Caco-2 (cell line): ENCODE measurements at places on chromosomes 7 and 10. TPM values are rescaled to one million over a fixed set of nuclear protein-coding genes. Genes with fewer than 3 reads are reported as not detected.
A peak's percentile ranks its signal among the peaks of the same experiment; 100 is the strongest.

DNA sequence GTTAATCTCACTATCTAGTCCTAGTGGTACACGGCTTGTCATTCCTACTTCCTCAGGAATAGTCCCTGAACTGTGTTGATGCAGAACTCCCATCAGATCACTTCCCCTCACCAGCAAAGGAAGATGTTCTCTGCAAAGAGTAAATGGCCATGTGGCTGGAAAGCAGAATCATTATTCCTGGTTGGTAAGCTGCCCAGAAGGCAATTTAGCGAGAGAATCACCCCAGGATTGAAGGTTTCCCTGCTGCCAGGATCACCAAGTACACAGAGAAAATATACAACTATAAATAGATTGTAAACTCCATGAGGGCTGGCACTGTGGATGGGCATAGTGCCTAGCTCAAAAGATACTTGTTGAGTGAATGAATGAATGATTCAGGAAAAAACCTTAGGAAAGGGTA, 115.0 kb downstream of the GFRA1 start:
- DNase-seq: no peak

DNA sequence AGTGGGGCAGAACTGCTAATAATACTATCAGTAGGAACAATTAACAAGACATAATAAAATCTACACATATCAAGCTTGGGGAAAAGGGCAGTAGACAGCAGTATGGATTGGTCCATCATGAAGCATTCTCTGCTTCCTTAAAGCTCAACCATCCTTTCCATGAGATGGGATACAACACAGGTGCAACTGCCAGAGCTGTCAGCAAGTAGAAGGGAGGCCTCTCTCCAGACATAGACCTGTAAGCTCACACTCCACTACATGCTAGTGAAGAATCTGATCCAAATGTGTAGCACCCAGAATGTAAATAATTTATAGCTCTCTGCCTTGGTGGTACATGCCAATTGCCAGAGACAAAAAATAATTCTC, 41.5 kb upstream of the ANAPC16 start:
- no peak for DNase-seq

- no peak for DNase-seq
These were observed 309.3 kb downstream of the PAXIP1 start for GRCh38 chr7:154693661-154694060.

DNA sequence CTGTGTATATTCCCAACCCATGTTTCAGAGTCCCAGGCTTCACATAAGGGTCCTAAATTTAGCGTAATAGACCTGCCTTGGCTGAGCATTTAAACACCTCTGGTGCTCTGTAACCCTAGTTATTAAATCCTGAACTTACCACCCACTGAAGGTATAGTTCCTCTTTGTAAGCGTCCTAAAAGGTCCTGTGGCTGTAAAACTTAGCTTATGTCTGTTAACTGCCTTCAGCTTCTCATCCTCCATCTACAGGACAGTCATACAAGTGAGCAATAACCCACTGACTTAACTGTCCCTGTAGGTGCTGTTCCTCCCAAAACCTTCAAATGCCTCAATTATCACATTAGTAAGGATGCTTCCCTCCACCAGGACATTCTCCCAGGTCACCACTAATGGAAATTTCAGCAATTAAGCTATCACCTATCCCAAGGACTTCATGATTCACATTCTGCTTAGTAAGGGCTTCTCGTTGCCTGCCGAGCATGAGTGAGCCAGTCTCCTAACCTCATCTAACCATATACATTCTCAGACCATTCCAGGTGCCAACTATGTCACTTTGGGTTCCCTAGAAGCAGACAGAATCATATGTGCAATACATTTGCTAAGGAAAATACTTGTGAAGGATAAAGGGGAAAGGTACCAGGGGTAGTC, 55.8 kb downstream of the CASD1 start:
- DNase-seq: no peak

DNA sequence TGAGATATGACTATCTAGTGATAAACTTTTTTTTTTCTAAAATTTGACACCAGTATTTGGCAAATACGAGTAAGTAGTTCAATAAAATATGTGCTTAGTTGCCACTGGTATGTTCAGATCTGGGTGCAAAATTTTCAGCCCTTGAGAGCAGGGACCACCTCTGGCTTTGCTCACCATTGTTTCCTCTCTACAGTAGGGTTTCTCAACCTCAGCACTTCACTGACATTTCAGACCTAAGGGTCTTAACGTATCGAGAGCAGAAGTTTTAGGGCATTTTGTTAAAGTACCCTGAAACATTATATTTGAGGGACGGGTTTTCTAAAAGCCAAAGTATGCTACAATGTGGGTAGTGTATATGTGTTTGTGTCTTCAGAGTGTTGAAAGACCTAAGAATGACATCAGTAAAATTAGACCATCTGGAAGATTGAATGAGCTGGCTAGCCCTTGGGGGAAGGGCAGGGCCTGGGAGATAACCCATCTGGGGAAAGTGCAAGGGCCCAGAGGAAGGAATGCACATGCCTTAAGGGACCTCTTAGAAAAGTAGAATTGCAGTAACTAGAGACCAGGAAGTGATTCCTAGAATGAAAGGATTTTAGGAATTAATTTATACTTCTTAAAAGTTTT, 11.8 kb downstream of the BZW2 start:
- DNase-seq: peak; percentile 89

DNA sequence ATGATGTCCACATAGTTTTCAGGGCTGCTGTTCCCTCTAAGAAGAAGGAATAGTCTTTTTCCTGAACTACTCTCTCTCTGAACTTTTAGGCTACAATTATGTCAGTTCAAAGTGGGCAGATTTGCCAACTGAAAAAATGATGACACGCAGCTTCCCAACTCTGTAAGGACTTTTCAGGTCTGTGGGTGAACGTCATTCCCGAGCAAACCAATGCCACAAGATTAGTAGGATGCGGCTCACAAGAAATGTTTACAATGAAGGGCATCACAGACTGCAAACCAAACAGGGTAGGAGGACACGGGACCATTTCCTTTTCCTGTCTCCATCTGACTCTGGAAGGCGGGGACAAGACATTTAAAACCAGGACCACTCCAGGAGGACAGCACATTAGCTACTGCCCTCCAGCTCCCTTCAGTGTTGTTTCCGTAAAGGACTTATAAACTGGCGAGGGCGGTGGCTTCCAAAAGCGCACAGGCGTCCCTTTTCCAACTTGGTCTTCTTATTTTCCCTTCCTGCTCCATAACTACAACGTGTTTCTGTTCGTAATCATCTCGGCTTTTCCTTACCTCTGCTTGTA, 539 bp upstream of the MKLN1 start:
- DNase-seq: peak; percentile 47

DNA sequence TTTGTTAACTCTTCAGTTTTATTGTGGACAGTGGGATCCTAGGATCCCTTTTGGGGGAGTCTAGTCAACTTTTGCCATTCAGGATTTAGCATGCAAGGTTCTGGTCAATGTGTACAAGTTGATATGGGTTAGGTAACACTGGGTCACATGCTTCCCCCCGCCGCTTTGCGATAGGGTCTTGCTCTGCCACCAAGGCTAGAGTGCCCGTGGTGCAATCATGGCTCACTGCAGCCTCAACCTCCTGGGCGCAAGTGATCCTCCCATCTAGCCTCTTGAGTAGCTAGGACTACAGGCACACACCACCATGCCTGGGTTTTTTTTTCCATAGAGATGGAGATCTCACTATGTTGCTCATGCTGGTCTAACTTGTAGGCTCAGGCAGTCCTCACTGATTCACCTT, 3.2 kb upstream of the CSGALNACT2 start:
- DNase-seq: no peak

- DNase-seq: no peak
These were observed 75.0 kb downstream of the ARHGAP12 start for GRCh38 chr10:31853629-31854028.

GRCh38 chr7:155104913-155105312, 34.8 kb downstream of the HTR5A start:
- peak; percentile 51 for DNase-seq

GRCh38 chr10:59595593-59595992, 114.1 kb downstream of the SLC16A9 start:
- no peak for DNase-seq

- peak; percentile 44 for DNase-seq
These were observed 27.0 kb downstream of the CALML3 start for GRCh38 chr10:5551531-5552375.

DNA sequence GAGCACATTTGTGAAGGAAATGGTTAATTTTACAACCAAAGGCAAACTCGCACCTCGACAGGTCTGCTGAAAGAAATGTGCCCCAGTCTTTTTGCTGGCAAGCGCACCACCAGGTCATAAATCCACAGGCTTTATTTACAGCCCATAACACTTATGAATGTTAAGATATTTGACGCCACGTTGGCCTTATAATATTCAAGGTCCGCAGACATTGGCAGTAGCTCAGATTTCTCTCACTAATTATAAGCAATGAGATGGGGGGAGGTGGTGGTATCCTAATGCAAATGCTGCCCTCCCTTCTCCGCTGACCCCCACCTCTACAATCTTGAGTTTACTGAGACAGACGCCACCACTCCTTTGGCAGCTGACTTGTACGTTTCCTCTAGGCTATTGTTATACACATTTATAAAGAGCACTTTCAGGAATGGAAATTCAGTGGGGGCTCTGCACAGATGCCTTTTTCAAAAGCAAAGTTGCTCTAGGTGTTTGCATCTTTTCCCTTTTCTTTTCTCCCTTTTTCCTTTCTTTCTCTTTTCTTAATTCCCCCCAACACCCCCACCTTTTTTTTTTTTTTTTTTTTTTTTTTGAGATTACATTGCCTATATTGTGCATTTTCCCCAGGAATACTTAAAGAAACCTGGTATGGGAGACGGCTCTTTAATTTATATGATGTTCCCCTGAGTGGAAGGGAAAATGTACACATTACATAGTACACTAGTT, 6.7 kb downstream of the TCF7L2 start:
- DNase-seq: no peak

GRCh38 chr7:66732439-66732838, 8.1 kb upstream of the RABGEF1 start:
- DNase-seq: no peak

DNA sequence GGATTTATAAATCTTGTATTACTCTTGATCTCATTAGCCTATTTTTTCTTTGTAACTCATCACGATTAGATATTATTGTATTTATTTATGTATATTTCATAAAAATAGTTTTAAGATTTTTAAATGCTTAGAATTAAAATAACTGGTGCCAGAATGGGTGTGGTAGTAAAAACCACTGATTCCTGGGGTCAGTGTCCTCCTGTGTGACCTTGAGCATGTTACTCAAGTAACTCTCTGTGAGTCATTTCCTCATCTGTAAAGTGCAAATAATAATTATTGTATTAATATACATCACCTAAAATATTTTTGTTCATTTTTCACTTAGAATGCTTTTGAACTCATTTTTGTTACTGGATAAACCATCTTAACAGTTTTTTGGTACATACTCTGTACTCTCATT, 91.3 kb upstream of the TMEM229A start:
- DNase-seq: no peak

GRCh38 chr10:67033878-67034277, 108.0 kb downstream of the LRRTM3 start:
- DNase-seq: no peak

- no peak for DNase-seq
These were observed 8.6 kb upstream of the SUN1 start for GRCh38 chr7:823649-824048.

DNA sequence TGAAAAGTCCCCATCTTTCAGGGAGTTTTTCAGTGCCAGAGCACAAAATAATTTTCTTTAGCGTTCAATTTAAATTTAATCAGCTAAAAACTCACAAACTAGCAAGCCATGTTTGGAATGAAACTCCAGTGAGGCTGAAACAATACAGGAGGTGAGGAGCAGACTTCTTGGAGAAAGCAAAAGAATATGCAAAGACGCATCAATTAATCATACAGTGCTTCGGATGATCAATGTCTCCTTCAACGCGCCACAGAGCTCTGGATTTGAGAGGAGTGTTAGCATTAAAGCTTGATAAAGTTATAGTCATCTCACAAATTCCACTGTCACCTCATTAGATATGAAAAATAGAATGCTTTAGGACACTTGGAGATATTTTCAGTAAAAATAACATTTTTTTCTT, 248.0 kb downstream of the WDR11 start:
- DNase-seq: no peak

DNA sequence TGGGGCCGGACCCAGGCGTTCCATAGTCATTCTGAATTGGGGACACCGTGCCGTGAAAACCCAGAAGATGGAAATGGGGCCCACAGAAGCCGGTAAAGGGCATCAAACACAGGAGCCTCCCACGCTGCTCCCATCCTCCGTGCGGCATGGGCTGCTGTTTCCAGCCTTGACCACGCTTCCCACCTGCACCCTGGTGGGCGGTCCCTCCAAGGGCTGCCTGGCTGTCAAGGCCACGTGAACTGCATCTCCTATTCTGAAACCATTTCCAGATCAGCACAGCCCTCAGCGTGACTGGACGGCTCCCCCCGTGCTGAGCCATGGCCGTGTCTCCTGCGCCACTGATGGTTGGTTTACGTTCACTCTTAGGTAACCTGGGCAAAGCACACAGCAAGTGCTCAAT, 14.1 kb downstream of the CFAP46 start:
- DNase-seq: no peak

Gene EGFR
- total RNA-seq: 55.1 and 60.1 TPM in 2 replicates

Gene OR2A42
- not detected in 2 replicates for total RNA-seq

Gene ZNF853
- 10.1 and 12.3 TPM in 2 replicates for total RNA-seq

Gene SEMA3E
- 0.20 TPM in 1 of 2 replicates, not detected in the other for total RNA-seq

Gene RBP3
- total RNA-seq: not detected in 2 replicates

Gene FAM180A
- not detected in 2 replicates for total RNA-seq
